Activated CD4-positive, alpha-beta T cell treated with anti-CD3 and anti-CD28 coated beads, Interleukin-2, Interleukin-4, amounts not matched to agents 100 ng/mL and 50 ng/mL, durations not matched to agents 16 hours and 8 hours (primary cell): ENCODE measurements at places on chromosomes 6 and 20.

DNA sequence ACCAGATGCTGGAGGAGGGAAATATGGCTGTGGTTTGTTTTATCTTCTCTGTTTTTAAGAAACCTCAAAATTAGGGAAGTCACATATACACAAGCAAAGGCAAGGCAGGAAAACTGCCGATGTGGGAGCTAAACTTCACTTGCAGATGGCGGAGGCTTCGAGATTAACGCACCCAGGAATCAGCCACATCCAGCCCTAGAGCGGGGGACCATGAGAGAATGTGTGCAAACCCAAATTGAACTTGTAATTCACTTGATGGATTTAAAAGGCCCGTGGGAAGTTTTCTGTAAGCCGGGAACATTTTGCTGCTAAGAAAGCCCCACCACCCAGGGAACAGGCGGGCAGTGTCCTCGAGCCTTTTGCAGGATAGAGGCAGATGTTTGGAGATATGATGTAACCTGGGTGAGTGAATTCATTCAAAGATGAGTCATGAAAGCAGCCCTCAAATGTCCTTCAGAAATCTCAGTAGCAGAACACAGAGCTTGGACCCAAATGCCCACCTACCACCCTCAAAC lies 39.9 kb downstream of the PREX1 start:
- peak; percentile 52 for DNase-seq

DNA sequence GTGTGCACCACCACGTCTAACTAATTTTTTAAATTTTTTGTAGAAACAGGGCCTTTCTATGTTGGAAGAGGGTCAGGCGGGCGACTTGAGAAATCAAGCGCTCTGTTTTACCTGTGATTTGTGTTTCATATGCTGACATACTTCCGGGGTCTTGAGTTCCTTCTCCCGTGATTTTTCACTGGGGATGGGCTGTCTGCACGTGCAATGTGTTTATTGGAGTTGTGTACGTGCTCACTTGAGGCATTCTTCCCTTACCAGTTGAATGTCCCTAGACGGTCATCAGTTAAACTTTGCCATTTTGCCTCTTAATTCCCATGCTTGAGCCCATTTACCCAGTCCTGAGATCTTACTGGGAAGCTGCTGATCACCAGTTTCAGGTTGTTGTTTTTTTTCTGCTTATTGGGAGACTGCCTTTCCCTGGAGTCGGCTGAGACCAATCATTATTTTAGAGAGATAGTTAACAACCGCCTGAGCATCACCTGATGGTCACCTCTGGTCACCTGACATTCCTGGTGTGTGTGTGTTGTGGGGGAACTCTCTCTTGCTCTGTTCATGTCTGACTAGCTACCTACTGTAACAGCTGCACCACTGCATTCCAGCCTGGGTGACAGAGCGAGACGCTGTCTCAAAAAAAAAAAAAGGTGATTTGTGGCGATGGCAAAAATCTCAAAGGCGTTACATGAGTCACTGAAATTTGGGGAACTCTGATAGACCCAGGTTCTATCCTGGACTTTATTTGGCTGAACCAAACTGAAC lies 34.8 kb upstream of the NCOA3 start:
- DNase-seq = no peak

GRCh38 chr20:2708665-2709064 lies 16.1 kb downstream of the EBF4 start:
- no peak for DNase-seq

DNA sequence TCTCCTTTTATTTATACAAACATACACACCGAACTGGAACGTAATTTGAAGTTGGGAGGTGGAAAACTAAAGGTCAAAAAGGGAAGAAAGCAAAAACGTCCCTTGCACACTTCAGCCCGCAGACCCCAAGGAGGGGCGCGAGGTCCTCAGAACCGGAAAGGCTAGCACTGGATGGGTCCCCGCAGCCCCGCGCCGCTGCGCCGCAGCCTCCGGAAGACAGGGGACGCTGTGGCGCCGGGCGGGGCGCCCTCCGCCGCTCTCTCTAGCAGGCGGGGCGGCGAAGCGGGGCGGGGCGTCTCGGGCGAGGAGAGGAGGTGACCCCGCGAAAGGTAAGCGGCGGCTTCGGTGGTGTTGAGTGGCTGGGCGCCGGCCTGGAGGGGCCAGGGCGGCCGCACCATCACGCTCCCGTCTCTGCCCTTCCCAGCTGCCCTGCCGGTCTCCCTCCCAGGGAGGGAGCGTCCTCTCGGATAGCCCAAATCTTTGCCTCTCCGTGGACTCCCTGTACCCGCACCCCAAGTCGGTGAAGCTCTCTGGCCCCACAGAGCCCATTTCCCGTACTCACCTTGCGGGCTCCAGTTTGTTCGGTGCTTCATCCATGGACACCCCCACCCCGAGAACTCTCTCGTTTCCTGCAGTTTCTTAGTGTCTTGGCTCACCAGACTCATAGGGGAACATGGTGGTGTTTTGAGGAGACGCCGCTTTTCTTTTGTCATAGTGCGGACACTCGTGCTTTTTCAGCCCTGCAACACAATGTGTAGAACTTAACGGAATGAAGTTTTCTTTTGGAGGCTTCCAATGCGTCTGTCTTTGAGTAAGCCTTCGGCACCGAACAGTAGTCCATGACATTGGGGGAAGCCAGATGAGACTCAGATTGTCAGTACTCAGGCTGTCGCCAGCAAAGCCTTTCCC lies at the start of gene SMIM8:
Gene SMIM8 (plus strand): TSS at position 285 of the 909 bp plus-strand sequence. CDS start 14,444 bp downstream, outside the sequence.
- DNase-seq = peak; percentile 86

DNA sequence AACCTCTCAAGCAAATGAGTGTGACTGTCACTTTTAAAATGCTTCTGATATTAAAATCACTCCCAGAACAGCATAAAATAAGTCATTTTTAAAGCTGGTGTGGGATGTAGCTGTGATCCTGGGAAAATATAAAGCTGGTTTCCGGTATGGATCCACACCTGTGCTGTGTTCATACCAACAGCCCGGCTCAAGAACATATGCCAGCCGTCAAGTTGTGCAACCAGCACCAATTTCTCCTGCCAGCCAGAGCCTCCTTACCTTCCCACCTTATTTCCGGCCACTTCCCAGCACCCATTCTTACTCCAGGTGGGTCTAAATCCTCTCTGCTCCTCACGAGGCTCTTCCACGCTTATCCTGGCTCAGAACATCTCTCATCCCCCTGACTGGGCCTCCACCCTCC lies 50.9 kb upstream of the RPS6KA2 start:
- DNase-seq = no peak

- no peak for DNase-seq
Observed at GRCh38 chr20:18144541-18145099, 7.0 kb downstream of the KAT14 start.

DNA sequence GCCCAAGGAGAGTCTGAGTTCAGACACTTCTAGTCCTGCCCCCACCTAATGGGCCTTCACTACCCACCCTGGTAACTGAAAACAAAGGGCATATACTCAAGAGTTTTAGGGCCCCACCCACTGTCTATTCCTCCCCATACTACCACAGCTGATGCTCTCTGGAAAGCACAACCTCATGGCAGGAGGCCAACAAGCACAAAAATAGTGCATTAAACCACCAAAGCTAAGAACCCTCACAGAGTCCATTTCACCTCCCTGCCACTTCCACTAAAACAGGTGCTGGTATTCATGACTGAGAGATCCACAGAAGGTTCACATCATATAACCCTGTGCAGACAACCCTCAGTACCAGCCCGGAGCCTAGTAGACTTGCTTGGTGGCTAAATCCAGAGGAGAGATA lies 132.1 kb upstream of the ADGRB3 start:
- DNase-seq = no peak

- peak; percentile 61 for DNase-seq
Observed at GRCh38 chr20:53917145-53918019, 153.0 kb downstream of the BCAS1 start.

DNA sequence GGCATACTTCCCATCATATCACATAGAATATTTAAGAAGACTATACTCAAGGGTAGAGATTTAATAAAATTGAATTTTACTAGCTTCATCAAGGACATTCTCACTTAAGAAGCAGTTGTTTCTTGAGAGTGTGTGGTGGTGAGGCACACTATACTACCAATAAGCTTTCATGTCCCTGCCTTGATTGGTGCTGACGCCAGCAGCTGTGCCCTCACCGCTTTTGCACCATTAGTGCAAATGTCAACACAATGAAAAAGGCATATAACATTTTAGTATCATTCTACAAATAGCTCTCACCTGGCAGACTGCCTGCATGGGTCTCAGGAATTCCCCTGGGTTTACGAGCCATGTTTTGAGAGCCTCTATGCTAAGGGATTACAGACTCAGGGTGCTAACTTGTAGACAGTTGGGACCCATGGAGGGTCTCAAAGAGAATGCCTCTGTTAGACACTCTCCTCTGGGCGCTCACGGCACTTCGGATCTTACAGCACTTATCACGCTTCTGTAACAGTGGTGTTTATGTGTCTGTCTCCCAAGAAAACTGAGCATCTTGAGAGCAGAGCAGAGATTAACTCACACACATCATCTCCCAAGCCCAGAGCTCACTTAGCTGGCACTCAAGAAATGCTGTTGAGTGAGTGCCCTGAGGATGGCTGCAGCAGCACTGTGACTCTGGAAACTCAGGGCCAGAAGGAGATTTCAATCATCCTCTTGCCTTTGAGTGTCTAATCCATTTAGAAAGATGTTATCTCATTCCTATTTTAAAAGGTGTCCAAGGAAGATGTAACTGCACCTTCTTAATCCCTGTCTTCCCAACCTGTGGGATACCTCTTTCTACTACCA lies 143.3 kb upstream of the GPR6 start:
- DNase-seq = no peak

DNA sequence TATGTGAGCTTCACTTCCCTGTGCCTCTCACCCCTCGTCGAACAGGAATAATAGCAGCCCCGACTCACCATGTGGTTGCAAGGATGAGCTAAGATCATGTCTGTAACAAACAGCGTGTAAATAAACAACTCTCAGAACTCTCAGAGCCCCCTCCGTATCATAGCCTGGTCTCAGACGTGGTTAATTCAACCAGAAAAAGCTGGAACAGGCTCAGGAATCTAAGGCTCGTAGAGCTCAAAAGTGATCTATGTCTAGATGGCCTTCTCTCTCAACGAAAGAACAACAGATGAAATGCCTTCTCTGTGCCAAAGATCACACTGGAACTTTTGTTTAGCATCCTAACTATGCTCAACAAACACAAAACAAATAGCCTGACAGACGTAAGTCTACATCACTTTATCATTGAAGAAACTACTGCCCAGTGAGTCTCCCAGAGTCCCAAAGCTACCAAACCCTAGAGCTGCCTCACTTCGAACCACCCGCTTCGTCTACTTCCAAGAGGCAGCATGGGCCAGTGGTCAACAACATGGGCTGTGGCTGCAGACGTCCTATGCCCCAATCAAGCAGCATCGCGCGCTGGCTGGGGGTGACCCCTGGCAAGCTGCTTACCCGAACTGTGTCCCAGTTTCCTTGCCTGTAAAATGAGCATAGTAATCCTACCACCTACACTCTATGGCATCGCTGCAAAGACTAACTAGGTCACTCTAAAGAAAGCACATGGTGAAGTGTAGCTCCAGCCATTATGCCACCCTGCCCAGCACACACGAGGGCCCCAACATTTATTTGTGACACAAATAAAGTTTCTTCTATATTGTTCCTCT lies 35.1 kb downstream of the NFATC2 start:
- no peak for DNase-seq

- DNase-seq = no peak
Observed at GRCh38 chr6:148529010-148529409, 186.4 kb downstream of the SASH1 start.

- DNase-seq = no peak
Observed at GRCh38 chr6:84227044-84227433, 404 bp downstream of the CEP162 start.

GRCh38 chr6:72857791-72858585 lies 236.1 kb downstream of the KCNQ5 start:
- no peak for DNase-seq

GRCh38 chr6:162942866-162943265 lies 215.1 kb downstream of the PACRG start:
- DNase-seq = no peak

DNA sequence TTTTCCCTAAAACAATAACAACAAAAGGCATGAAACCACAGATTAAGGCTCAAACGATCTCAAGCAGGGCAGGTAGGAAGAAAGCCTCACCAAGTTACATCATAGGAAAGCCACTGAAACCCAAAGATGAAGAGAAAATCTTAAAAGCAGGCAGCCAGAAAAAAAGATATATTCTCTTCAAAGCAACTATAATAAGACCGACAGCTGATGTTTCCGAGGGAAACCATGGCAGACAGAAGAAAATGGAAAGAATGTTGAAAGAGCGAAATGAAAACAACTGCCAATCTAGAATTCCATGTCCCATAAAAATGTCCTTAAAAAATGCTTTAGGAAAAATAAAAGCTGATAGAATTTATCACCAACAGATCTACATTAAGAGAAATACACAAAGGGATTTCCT lies 161.5 kb upstream of the THBS2 start:
- no peak for DNase-seq

DNA sequence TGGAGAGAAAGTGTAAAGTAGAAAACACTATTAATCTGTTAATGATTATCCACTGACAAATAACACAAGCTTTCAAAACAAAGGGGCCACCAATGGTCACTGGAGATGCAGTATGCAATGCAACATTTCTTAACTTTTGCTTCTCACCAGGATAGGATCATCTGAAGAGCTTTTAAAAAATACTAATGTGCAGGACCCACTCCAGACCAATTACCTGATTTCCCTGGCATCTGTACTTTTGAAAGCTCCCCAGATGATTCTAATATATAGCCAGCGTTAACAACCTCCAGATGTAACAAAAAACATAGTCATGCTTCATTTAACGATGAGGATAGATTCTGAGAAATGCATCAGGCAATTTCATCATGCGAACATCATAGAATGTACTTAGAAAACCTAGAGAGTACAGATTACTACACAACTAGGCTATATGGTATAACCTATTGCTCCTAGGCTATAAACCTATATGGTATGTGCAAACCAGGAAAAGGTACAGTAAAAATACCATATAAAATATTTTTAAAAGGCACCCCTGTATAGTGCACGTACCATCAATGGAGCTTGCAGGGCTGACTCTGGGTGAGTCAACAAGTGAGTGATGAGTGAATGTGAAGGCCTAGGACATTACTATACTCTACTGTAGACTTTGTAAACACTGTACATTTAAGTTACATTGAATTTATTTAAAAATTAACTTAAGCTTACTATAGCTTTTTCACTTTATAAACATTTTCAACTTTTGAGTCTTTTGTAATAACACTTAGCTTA lies 69.2 kb downstream of the ATG5 start:
- DNase-seq = no peak

DNA sequence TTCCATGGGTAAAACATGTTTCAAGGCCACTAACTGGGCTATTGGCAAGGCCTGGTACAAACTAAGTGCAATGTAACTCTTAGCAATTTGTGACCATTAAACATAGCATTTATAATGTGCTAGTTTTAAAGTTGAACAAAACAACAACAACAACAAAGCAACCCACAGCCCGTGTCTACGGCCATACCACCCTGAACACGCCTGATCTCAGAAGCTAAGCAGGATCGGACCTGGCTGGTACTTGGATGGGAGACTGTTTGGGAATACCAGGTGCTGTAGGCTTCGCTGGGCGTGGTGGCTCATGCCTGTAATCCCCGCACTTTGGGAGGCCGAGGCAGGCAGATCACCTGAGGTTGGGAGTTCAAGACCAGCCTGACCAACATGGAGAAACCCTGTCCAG lies 61.0 kb downstream of the SGK1 start:
- DNase-seq = no peak
